ENCODE measurements at places on chromosomes 1 and 21.
A peak's percentile ranks its signal among the peaks of the same experiment; 100 is the strongest.

DNA sequence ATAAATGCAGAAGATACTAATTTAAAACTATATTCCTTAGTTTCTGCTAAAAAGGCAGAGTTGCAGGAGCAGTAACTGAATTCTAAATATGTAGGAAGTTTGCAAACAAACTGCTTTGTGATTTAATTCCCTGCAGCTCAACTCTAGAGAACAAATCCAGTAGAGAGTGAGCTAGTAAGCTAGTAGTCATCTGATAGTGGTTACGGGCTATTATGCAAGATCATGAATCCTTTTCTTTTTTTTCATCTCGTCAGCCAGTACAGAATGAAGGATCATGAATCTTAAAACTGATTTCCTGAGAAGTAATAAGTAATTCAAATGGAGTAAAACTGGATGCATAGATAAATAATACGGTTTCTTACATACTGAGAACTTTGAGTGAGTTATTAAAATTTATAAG lies 3.3 kb downstream of the DPH5 start:
- DNase-seq: no peak

DNA sequence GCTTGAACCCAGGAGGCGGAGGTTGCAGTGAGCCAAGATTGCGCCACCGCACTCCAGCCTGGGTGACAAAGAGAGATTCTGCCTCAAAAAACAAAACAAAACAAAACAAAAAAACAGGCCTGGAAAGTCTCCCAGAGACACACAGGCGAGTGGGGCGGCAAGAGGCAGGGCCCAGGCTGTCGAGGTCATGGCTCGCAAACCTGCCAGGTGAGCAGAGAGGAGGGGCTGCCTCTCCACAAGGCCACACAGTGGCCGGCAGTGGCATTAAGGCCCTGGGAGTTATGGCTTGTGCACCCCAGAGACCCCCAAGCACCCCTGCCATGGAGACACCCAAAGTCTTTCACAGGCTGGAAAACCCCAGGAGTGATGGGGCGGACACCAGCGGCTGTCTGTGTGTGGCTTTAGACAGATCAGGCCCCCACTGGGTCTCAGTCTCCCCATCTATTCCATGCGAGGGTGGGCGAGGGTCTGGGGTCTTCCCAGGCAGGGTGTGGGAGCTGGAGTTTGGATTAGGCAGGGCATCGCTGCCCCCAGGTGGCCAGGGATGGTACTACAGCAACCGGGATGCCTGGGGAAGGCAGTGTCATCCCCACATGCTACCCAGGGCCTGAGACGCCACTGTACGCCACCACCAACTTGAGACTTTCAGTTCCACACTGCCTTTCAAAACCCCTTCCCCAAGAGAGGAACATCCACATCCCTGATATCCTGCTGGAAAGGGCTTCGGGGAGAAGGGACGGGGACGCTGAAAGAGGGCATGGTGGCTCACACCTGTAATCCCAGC lies 7.3 kb upstream of the CTRC start:
- peak; percentile 78 for DNase-seq

GRCh38 chr1:199843861-199844260 lies 183.6 kb upstream of the NR5A2 start:
- no peak for DNase-seq

- DNase-seq: no peak
Measured at GRCh38 chr1:232841823-232842565, 36.8 kb downstream of the MAP10 start.

DNA sequence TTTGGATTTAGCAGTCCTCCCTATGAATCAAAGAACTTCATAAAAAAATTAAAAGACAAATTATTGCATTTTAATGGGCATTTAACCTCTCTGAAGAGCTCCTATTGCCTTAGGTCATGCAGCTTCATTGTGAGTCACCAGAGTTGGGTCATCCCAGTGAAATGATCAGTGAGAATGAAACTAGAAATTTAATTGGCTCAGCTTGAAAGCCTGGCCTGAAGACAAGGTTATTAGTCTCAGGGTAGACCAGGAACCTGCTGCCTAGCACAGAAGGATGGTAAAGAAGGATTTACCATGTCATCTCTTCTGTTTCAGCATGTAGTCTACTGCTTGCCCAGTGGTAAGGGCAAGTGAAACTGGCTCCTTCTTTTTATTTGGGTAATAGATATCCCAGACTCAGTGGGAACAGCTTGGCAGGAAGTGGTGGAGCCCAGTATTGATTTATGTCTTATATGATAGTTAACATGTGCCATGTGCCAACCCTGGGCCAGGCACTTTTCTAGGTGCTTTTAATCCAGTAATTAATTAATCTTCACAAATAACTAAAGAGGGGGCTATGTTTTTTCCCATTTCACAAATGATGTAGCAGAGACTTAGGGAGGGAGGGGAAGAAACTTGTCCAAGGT lies 23.6 kb downstream of the LAMC2 start:
- DNase-seq: no peak

DNA sequence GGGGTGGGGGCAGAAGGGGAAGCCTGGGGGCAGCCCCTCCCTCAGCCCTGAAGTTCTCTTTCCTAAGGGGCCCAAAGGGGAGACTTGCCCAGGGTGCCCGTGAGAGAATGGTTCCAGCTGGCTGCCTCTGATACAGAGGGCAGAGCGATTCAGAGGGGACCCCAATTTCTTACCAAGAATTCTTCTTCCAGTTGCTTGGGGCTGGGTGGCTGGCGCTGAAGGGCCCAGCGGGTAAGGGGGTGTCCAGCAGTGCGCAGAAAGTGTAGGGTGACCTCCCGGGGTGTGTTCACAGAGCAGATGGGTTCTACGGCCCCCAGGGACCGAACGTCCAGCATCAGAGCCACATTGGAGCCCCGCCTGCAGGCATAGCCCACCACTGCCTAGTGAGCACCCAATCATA lies 2.5 kb downstream of the PTPN7 start:
- no peak for DNase-seq

GRCh38 chr1:203548892-203549291 lies 54.9 kb downstream of the OPTC start:
- DNase-seq: no peak

DNA sequence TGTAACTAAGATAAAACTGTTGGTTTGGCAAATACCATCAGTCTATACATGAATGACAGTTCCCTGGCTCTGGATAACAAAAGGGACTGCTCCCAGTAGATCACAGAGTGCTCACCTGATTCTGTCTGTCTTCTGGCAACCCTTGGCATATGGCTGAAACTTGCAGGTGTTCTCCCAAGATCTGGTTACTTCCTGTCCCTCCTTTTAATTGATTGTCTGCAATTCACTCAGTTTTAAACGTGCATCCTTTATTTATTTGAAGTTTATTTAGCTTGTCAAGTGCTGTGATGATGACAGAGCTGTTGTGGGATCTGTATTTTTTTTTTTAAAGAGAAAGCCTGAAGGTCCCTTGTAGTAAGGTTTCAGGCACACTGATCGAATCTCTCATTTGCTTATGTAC lies 3.4 kb downstream of the KCNA3 start:
- DNase-seq: peak; percentile 71

- no peak for DNase-seq
Measured at GRCh38 chr1:85153149-85153891, 47.5 kb downstream of the SYDE2 start.

- no peak for DNase-seq
Measured at GRCh38 chr1:226600254-226600653, 51.7 kb downstream of the STUM start.

GRCh38 chr21:20265707-20266440 lies 732.3 kb upstream of the NCAM2 start:
- no peak for DNase-seq

DNA sequence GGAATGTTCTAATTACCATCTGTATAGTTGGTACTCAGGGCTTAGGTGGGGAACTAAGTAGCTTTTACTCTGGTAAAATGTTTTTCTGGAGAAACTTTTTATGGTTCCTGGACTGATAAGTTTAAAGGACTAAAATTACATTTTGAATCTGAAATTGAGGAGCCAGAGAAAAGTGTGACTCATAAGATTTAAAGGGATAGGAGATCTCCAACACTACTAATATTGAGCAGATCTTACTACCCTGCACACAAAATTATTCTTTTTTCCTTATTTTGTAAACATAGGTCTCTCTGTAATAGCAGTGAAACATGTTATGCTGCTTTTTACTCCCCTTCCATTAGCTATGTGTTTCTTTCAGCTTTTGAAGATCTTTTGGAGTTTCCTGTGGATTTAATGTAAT lies 32.5 kb downstream of the MTF2 start:
- DNase-seq: no peak

DNA sequence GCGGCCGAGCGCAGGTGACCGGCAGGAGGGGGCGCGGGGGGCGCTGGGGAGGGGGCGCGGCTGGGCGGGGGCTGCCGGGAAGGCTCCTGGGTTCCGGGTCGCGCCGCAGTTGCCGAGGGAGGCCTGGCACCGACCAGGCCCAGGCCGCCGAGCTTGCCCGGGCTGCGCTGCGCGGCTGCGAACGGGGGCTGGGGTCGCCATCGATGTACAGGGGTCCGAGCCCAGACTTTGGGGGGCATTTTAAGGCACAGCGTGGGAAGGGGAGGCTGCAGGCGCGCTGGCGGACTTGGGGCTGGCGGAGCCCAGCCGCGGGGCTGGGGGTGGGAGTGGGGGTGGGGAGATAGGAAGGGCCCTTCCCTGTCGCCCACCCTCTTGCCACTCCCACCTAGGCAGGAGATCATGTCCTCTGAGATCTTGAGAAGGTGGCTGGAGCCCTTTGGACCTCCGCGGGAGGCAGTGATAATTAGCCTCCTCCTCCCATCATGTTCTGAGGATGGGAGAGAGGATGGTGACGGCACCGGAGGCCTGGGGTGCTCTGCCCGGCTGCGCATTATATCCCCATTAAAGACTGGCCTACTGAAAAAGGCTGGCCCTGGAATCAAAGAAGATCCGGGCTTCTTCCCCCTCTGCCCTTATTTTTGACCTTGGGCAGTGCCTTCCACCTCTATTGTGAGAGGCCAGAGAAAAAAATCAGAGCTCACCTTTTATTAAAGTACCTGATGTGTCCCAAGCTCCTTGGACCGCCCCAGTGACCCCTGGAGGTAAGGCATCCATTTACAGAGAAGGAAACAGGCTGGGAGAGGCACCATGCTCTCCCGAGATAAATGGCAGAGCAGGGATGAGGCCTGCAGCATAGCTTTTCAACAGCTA lies 497 bp downstream of the FBXO44 start:
- no peak for DNase-seq

DNA sequence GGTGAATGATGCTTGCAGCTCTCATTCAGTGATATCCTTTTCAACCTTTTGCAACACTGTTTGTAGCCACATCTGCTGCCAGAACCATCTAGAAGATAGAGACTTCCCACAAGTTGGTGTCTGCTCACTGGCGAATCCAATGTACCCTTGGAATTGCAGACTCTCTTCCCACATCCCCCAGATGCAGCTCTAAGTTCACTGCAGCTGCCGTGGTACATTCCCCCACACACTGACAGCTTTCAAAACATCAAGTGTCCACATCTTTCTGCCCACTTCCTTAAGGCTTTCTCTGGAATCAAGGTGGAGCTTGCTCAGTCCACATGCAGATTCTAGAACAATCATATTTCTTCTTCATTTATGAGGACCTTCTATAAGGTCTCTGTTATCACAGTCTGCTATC lies 99.2 kb downstream of the PLPPR4 start:
- no peak for DNase-seq

DNA sequence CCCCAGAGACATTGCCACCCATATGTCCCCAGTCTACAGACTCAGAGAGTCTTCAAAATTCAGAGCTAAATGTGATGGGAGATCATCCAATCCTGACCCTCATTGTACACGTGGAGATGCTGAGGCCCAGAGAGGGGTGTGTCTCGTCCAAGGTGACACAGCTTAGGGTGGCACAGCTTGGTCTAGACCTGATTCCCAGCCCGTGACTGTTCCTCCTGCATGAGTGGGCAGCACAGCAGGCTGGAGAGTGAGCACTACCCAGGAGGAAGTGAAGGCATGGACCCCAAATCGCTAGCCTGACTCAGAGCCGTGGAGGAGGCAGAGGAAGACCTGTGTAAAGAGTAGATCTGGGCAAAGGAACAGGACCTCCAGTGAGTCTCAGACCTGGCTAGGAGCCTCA lies 16.4 kb downstream of the S100A7 start:
- no peak for DNase-seq
